ENCODE measurements at places on chromosomes 7 and 10.

DNA sequence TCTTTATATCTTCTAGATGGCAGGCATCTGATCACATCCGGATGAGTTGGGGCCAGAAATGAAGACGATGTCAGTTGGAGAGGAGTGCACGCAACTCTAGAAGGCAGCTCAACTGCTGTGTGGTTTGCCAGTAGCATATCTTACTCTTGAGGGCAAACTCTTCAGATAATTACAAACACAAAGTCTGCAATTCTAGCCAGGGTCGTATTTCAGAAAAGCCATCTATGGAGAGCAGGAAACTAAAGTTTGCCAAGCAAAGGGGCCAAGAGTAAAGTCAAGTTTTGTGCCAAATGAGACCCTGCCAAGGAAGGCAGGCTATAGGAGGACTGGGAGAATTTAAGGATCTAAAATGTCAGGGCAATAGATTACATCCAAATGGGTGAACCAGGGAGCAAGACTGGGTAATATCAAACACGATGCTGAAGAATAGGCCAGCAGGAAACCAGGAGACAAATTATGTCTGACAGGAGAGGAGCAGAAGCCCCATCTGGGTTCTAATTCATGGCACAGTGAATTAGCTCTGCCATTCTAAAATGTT is 312.5 kb upstream of the SEMA3C start:
- DNase-seq: no peak

DNA sequence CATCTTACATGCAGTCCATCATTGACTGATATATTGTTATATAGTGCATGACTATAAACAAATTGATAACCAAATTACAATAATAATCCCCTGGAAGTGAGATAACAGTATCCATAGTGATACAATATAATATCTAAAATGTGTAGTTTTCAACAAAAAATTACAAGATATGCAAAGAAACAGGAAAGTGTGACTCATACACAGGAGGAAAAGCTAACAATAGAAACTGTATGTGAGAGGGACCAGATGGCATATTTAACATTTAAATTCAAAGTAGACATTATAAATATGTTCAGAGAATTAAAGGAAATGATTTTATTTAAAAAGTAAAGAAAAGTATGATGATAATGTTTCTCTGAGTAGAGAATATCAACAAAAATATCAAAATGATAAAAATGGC is 8.0 kb downstream of the OR9A2 start:
- DNase-seq: no peak

- DNase-seq: no peak
Measured at GRCh38 chr10:113849946-113850345, 3.9 kb downstream of the DCLRE1A start.

- no peak for DNase-seq
Measured at GRCh38 chr10:29257784-29258135, 31.1 kb upstream of the LYZL1 start.

All from NCI-H460 (cell line).